ENCODE measurements at places on chromosomes 2 and 18.

DNA sequence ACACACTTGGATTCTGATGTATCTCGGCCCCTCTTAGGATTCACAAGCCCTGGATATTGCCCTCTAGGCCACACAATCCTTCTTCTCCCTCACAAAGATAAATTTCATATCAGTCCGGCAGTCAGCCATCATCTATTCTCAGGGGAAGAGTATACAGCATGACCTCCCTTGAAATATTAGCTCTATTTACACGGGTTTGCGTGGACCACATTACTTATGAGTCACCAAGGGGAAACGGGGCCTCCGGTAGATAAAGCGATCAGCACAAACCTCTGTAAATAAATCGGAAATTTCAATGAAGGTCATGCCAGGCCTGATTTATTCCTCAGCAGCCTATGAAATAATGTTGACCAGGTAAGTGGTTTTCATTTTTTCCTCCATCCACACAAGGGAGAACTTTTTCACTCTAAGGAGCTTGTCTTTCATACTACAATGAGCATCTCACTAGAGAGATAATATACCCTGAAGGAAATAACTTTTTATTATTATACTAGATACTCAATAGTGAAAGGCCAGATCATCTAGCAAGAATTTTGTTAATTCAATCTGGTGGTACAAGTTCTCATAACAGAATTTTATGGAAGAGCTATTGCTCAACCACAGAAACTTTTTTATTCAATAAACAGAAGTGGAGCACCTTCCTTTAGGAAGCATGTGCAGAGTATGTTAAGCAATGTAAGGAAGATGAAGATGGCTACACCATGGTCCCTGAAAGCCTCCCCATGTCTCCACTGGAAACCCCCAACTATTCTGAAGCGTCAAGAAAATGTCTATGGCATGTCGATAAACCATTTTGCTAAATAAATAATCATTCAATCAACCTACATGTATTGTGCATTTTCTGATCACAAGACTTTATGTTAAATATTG lies 125.2 kb upstream of the PIK3C3 start:
- no peak for DNase-seq

- DNase-seq, result no peak
Observed at GRCh38 chr2:208620487-208620978, 213.9 kb downstream of the PTH2R start.

DNA sequence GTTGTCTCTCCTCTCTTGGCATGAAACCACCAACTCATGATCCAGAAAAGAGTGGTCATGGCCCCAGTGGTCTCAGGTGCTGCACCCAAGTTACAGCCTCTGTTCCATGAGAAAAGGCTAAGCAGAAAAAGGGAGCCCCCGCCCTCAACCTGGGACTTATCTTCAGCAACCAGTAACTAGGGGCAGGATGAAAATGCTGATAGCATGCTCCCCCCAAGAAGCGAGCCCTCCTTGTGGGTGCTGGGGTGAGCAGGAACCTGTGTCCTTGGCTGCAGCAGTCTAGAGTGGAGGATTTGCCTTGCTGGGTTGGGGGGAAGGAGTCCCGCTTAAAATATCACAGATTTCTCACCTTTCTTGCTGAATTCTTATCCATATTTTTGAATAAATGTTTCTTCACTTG lies 490.0 kb downstream of the SUCLG1 start:
- DNase-seq, result no peak

GRCh38 chr2:106161938-106162820 lies 31.9 kb downstream of the UXS1 start:
- DNase-seq, result no peak

- no peak for DNase-seq
Observed at GRCh38 chr2:209600341-209601171, 171.1 kb upstream of the UNC80 start.

- DNase-seq, result no peak
Observed at GRCh38 chr2:126843081-126843480, 55.6 kb upstream of the TEX51 start.

GRCh38 chr2:149653831-149654445 lies 66.4 kb upstream of the MMADHC start:
- no peak for DNase-seq

DNA sequence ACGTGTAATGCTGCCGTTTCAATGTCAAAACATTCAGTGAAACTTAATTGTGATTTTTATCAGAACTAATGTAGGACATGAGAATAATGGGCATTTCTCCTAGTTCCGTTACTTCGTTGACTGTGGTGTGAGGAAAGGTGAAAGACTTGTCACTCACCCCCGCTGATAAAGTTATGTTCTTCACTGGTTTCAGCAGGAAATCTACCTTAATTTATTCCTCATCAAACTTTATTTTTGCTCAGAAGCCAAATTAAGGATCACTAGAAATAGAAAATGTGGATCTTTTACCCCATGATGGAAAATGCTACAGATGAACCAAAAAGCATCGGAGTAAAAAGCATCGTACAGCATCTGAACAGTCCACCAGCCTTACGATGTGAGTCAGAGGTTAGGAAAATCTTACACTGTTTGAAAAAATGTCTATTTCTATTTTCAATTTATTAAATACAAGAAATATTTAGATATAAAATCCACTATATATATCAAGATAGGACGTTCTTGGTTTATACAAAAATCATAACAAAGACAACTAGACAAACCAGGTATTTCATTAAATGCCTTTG lies 1.0 kb upstream of the ROCK1 start:
- DNase-seq, result no peak

GRCh38 chr2:111657351-111657975 lies 226.5 kb downstream of the ANAPC1 start:
- no peak for DNase-seq

GRCh38 chr2:7672027-7672684 lies 754.9 kb downstream of the RNF144A start:
- peak; percentile 76 for DNase-seq

- no peak for DNase-seq
Observed at GRCh38 chr2:190119923-190120590, 57.5 kb upstream of the MSTN start.

DNA sequence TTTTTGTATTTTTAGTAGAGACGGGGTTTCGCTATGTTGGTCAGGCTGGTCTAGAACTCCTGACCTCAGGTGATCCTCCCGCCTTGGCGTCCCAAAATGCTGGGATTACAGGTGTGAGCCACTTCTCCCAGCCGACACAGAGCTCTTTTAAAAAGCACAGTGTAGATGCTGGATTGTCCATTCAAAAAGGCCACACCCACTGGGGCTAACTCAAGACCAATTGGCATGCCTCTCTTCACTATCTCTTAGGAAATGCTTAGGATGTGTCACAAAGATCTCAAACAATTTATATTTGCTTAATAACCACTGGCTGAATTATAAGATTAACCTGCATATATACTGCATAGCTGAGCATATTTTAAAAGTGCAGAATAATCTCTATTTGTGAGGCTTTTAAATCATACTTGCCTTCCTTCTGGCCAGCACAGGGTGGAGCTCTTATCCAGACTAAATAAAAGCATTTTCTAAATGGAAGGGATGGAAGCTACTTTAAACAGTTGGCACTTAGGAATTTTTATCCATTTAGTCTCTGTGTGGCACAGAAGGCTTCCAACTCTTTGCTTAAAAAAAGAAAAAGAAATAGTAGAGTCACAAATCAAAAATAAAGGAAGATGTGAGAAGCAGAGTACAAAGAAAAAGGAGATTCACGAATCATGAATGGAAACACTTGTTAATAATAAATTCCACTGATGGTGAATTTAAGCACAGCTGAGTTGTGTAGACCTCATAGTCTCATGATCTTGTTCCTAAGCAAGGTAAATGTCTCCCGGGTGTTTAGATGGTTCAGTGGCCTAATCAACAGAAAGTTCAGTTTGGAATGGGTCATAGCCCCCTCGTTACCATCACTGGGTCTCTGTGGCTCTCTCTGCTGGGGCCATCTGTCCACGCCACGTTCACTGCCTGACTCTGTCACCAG lies 22.4 kb downstream of the CRYGD start:
- DNase-seq, result no peak

- no peak for DNase-seq
Observed at GRCh38 chr2:135985826-135986393, 484 bp upstream of the DARS1 start.

DNA sequence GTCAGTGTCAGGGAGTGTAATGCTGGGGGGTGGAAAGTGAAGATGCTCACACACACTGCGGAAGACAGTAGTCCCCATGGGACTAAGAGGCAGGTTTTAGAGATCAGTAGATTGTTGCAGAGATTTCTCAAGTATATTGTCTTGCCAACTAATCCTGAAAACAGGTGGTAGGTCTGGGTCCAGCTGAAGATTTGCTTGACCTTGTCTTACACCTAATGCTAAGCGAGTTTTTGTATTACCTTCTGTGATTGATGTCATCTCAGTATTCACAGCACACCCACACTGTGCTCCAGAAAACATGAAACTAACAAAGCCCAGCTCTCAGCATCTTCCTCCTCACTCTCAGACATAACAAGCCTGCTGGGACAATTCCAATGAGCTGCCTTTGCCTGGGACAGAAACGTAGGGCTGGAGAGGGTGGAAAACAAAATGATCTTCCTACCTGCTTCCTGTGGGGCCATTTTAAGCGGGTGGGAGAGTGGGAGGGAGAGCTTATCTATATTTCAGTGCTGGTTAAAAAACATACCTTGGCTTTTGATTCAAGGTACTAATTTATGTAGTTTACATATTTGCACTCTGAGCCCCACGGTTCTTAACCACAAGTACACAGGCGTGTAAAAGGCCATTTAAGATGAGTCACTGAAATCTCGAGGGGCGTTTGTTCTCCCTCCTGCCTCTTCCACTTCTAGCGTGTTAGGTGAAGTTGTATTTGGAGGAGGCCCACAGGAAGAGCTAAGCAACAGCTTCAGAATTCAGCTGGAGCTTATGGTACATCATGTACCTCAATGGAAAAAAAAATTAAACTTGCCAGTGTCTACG lies 23.1 kb upstream of the RBMS1 start:
- no peak for DNase-seq

GRCh38 chr2:13611939-13612338 lies 895.2 kb downstream of the TRIB2 start:
- DNase-seq, result no peak

DNA sequence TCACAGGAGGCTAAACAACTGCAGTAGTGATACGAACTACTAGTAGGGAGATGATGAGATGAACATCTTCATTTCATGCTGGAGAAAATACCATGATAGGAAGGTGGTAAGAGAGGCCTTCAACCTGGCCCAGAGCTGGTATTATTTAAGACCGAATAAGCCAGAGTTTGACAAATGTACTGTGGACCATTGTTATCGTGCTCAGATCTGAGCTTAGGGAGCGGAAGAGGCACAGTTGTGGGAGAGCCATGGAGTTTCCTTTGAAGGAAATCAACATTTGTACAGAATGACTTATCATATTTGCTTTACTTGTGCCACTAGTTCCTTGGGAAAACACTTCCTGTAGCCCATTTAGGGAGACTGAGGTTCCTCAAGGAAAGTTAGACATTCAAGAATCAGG lies 260.6 kb upstream of the TNP1 start:
- no peak for DNase-seq

DNA sequence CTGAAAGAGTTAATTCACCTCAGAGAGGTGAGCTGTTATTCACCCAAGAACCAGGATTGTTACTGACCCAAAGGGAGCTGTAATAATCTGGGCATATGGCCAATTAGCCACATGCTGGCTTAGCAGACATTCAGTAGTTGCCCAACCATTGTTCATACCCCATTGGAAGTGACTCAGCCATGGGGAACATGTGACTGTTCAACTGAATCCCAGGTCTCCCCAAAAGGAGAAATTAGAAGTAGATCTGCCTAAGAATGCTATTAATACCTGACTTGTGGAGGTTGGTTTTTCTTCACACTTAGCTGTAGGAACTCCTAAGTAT lies 272.6 kb upstream of the UBE2E3 start:
- DNase-seq, result no peak

DNA sequence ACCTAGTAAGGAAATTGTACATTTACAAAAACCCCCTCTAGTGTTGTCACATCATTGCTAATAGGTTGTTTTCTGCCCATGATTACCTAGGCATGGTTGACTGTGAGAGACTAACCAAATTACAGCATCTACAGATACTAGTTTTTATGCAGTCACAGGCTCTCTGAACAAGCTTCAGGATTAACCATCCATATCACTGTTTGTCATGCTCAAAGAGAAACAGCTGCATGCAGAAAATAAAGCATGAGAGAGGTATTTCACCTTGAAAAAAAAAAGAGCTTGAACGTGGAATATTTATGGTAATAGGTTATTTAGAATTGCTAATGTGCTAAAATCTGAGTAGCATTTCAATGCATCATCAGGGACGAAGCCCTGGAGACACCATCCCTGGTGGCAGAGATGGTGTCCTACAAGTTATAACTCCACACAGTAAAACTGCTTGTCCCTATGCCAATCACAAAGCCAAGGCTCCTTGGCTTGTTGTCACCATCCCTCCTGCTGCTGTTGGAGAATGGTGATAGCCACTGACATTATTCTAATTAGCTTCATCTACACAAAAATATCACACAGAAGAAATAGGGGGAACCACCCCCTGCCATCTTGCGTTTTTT lies 5.4 kb downstream of the NEB start:
- DNase-seq, result no peak

DNA sequence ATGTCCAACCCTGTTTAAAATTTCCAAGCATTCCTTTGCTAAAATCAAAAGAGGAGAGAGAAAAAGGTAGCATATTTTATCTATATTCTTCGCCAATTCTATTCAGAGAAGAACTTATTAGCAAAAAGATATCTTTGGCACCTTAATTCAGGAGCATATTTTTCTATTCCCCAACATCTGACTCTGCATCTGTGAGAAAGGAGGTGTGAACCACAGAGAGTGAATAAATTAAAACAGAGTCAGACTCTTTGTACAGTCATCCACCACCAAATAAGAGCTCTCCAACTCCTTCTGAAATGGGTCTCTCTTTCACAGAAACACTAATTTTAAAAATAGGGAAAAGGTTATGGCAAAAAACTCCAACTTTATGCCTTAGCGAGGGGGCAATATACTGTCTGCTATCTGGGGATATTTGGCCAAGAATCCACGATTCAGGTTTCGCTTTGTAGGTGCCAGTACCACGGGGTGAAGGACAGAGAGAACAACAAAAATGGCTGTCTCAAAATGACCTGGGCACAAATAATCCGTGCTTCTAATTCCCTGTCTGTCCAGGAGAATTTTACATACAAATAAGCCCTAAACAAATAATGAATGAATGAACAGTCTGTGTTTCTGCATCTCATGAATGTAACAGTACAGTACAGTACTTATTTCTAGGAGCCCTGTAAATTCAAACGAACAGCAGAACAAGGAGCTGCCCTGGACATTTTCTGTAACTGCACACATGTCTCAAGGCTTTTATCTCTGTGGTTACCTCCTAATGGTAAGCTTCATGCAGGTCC lies 43.4 kb downstream of the EPB41L3 start:
- no peak for DNase-seq

DNA sequence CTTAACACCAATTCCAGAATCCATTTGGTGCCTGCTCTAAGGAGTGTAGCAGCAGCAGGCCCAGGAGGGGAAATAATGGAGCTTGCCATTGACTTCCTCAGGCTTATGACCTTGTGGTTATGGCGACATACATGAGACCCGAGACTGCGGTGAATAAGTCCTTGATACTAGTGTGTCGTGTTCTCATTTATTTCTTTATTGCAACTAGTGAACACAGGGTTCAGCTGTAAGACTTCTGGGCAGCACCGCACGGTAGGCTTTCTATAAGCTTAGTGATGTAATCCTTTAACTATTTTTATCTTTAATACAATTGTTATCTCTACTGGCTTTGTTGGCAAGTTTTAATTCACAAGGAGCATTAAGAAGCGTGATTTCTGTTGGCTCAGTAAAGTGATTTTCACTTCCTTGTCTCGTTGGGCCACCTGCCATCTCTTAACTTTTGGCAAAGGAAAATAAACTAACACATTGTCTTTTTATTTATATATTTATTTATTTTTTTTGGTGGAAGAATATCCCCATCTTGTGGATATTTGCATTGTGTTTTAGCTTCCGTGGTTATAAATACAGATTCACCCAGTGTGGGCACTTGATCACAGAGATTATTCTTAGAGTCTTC lies 139.8 kb downstream of the LTBP1 start:
- no peak for DNase-seq

All from endothelial cell (in vitro differentiated cells).